A549 treated with Mapracorat at 1 μM for 4 hours (cell line): ENCODE measurements at places on chromosomes 7 and 10. TPM values are rescaled to one million over a fixed set of nuclear protein-coding genes. Genes with fewer than 3 reads are reported as not detected.

The TWIST1 gene
- total RNA-seq = 1.5 to 4.4 TPM (median 3.9 TPM) in 5 replicates

The ZNF117 gene
- total RNA-seq = 0.08 to 0.34 TPM (median 0.23 TPM) in 5 replicates

The LRMDA gene
- 3.1 to 5.7 TPM (median 4.7 TPM) in 5 replicates for total RNA-seq

The AKR1C8 gene
- 0.14 to 0.27 TPM in 2 of 5 replicates, not detected in the others for total RNA-seq

The MYOZ1 gene
- not detected in 5 replicates for total RNA-seq

The NPFFR1 gene
- total RNA-seq = 0.02 TPM in 1 of 5 replicates, not detected in the others

The SORCS1 gene
- total RNA-seq = not detected in 5 replicates

The GHRHR gene
- total RNA-seq = not detected in 5 replicates

The NYAP1 gene
- total RNA-seq = 2.7 to 6.3 TPM (median 4.1 TPM) in 5 replicates

The ZNF239 gene
- 1.7 to 2.5 TPM (median 1.9 TPM) in 5 replicates for total RNA-seq

The NPC1L1 gene
- 0.02 to 0.10 TPM (median 0.08 TPM) in 5 replicates for total RNA-seq

The MBL2 gene
- total RNA-seq = not detected in 5 replicates

The PRLHR gene
- not detected in 5 replicates for total RNA-seq

The VWA2 gene
- not detected in 5 replicates for total RNA-seq

The TRIP6 gene
- total RNA-seq = 41.1 to 59.3 TPM (median 54.1 TPM) in 5 replicates

The EMX2 gene
- not detected in 5 replicates for total RNA-seq
